ENCODE measurements at places on chromosomes 6 and 20.

DNA sequence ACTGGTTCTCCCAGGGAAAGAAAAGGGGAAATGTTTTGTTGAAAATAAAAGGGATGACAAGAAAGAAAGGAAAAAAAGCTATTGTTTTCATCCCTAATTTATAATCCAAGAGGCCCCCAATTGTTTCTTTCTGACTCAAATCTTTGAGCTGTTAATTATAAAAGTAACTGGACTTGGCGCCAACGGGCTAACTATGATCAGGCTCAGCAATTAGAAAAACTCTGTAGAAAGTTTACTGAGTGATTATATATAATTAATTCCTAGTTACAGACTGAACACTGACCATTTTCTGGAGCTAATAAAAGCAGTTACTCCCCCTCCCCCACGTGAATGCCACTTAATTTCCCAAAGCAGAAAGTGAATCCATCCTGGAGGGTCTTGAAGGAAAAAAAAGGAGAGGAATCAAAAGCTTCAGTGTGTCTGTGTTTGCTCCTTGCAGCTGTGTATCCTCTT lies 3.2 kb downstream of the ZMYND8 start:
- DNase-seq, result no peak

GRCh38 chr20:38123021-38123587 lies 42.0 kb downstream of the TGM2 start:
- DNase-seq, result peak; percentile 96

DNA sequence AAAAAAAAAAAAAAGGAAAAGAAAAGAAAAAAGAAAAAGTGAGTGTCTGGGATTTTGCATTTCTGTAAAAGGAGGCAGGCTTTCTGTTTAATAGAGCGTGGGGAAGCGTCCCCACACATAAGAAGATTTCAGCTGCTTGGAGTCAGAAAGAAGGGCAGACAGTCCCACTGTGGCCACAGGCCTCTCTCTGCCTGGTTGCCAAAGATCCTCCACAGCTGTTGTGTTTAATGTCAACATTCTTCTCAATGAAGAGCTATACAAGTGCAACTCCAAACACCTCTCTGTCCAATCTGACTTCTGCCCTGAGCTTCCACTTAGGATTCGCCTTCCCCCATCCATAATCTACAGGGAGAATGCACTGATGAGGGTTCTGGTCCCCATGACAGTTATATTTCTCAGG lies 64.3 kb upstream of the MLN start:
- no peak for DNase-seq

- no peak for DNase-seq
These were observed 7.7 kb downstream of the ZHX3 start for GRCh38 chr20:41309817-41310216.

DNA sequence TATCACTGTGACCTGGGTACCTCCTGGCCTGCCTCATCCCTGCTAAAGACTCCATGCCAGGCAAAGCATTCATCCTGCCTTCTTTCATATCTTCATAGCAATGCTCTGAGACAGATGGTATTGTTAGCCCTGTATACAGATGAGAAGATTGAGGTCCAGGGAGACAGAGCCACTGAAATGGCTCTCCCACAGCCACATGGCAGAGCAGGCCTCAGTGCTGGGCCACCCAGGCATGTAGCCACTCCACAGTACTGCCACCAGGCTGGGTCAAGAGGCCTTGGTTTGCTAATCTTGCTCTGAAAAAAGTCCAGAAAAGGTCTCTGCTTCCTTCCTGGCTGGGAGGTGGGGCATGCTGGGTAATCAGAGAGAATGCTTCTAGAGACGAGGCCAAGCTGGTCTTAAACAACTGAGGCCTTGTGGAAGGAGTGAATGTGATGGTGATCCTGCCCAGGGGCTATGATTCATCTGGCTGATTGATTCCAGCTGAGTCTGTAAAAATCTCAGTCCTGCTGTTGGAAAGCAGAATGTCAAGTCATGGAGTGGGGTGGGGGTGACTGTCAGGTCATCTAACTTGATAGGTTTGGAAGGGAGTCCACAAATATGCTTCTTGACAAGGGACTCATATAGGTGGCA lies 29.8 kb downstream of the HM13 start:
- DNase-seq, result no peak

DNA sequence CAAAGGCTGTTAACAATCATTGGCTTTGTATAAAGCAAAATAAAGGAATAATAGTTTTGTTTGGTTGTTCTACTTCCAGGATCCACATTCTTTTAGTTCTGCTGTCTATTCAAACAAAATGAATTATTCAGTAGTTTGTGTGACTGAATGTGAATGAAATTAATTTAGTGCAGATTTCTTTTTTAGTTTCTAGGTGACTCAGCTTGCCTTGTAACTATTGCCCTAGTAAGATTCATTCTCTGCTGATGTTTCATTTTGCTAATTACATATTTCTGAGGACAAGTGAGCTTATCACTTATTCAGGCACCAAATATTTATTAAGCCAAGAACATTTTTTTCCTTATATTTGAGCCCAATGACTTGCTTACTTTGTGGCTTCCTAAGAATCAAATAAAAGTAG lies 46.5 kb upstream of the RIPOR2 start:
- no peak for DNase-seq

DNA sequence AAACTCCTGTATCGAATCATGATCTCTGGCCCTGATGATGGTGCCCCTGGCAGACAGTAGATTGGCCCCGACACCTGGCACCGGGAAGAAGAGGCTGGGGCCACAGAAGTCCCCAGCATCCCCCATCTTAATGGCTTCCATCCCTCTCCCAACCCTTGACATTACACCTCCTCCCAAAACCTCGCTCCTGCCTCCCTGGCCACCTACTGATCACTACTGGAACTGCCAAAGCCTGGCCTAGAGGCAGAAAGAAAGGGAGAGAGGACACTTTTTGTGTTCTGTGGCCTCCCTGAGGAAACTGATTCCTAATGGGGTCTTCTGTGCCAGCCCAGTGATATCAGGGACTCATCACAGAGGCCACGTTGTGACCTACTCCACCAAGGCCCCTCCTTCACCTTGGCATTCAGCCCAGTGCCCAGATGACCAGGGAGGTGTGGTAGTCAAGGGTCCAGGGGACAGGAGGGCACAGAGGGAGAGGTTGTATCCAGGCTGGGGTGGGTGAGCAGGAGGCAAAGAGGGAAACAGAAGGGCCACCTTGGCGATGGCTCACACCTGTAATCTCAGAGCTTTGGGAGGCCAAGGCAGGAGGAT lies 6.1 kb downstream of the C20orf173 start:
- DNase-seq, result peak; percentile 77

DNA sequence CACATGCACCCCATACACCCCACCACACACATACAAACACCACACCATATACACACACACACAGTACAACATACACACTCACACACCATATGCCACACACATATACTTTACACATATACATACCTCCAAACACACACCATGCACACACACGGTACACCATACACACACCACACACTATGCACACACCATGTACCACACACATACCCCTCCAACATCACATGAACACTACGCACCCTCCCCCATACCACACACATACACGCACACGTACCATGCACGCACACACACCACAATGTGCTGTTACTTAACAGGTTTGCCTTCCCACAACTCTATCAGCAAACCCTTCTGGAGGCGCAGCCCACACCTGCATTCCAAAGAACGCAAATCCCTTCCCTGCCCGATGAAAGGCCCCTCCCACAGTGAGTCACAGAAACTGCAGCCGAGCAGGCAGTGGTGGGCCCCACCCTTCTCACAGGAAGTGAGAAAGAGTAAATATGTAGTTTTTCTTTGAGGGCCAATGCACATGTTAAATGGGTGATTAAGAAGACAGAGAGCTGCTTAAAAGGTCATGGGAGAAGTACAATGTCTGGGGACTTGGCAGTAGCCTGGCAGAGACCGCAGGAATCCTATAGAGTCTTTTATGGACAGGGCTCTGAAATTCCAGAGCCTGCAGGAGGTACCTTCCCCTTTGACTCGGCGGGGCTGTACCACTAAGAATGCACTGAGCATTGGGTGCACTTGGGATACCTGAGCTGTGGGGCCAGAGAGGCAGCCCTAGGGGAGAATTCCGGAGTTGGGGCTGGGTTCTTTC lies 34.1 kb upstream of the EZR start:
- peak; percentile 98 for DNase-seq

- no peak for DNase-seq
These were observed 123.8 kb downstream of the MYB start for GRCh38 chr6:135304883-135305282.

DNA sequence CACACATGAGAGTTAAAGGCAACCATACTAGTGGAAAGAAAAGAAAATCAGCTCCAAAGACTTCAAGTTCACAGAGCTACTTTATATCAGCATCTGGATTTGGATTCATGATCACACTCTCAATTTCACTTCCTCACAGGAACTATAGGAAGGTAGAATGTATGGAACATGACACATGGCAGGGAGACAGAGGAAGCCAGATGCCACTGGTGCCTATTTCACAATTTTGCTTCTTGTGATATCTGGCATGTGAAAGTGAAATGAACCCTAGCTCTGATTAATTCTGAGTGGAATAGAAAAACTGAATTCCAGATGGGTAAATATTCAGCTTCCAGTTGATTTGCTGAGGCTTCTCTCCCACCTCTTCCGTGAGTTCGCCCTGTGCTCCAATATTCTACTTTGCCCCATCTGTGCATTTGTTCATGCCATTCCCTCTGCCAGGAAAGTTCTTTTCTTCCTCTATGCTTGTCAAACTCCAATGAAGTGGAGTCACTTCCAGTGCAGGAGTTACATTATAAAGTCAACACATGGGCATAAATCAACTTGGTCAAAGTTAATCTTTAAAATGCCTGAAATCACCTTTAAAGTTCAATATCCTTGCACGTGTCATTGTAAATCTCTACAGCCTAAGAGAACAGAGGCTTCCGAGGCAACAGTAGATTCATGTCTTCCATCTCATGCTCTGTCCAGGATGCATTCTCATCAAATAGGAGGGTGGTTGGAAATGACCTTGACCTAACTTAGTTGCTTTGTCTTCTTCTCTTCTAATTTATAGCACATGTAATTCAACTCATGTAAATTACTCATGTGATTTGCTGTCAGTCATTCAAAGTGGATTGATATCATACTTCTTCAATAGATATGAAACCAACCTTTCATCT lies 275.3 kb downstream of the HIVEP2 start:
- no peak for DNase-seq

- DNase-seq, result peak; percentile 92
These were observed 38.5 kb downstream of the DLGAP4 start for GRCh38 chr20:36344517-36345132.

DNA sequence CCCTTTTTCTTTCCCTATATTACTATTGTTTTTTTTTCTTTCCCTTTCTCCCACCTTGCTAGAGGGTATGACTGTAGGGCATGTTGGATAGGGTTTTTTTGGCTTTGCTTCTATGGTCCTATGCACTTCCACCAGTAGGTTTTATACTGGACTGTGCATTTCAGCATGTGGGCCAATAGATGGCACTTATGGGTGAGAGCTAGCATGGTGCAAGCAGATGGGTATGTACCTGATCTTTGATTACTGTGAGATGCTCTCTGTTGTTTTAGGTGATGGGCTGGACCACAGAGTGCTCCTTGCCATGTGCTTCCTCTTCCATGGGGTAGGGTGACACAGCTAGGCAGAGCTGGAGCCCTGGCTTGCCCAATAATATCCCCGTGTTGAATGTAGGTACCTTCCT lies 128.5 kb upstream of the CHD6 start:
- no peak for DNase-seq

- DNase-seq, result no peak
These were observed 30.8 kb upstream of the PREP start for GRCh38 chr6:105433723-105434122.

- DNase-seq, result no peak
These were observed 167.0 kb downstream of the LRFN2 start for GRCh38 chr6:40419946-40420728.

GRCh38 chr6:150720774-150721233 lies 121.1 kb downstream of the PLEKHG1 start:
- peak; percentile 76 for DNase-seq

DNA sequence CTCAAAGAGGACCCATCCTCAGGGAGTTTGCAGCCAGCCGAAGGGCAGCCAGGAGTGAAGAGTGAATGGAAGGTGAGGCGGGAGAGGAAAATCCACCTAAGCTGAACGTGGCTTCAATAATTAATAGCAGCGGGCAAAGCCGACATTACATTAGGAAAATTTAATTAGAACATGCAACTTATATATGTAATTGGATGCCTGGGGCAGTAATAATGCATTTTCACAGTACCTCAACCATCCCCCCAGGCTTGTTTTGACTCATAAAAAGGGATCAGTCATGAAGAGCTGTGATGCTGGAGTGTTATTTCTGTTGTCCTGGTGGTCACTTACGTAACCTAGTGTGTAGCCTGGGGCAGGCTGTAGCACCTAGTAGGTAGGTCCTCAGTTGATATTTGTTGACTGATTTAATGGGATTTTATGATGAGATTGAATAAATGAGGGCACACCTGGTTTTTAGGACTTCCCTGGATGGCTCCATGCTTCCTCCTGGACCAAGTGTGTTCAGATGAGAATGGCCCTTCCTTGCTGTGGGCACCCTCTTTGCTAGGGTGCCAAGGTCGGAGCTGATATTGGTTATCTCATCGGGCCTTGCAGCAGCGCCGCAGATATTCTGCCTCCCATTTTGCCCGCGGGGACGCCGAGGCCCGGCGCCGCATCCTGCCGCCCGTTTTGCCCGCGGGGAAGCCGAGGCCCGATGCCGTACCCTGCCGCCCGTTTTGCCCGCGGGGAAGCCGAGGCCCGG lies 128.8 kb downstream of the CDH26 start:
- peak; percentile 16 for DNase-seq

- no peak for DNase-seq
These were observed 409.6 kb upstream of the EPHA7 start for GRCh38 chr6:93829009-93829408.

GRCh38 chr6:168817558-168818159 lies 376.7 kb downstream of the SMOC2 start:
- no peak for DNase-seq

DNA sequence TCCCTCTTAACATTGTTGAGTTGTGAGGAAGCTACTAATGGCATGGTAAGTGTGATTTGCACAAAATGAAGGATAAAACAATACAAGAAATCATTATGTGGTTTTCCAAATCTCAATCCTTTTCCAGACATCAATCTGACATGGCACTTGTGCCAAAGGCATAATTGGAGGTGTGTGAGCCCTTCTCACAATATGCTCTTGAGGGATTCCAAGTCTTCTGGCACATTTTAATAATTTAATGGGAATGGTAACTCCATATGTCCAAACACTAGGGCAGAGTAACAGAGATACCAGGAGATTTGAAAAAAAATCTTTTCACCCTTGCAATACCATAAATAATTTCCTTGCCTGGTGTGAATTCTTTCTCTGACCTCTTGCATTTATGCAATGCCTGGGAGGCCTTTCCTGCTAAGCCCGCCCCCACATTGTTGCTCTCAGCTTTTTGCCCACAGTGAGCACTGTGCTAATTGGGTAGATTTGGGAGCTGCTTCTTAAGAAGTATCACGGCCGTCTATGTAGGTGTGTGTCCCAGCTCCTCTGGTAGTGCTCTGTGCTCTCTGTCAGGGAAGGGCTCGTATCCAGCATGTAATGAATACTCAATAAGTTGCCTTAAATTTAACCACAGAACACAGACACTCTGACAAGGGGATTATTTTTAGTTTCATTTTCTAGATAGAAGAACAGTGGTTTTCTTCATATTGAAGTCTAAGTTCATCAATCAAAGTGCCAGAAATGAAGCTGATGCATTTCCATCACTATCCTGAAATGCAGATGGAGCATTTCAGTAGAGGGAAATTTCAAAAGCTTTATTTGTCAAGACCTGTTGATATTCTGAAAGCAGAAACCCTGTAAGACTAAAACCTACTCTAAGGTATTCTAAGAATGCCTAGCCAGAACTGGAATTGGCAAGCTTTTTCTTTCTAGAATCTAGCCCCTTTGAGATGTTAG lies 54.4 kb upstream of the CEP85L start:
- no peak for DNase-seq

Measured in Caco-2 (cell line).